ENCODE measurements at places on chromosomes 6 and 20.

- no peak for DNase-seq
Observed at GRCh38 chr6:111110036-111110435, 22.7 kb downstream of the SLC16A10 start.

DNA sequence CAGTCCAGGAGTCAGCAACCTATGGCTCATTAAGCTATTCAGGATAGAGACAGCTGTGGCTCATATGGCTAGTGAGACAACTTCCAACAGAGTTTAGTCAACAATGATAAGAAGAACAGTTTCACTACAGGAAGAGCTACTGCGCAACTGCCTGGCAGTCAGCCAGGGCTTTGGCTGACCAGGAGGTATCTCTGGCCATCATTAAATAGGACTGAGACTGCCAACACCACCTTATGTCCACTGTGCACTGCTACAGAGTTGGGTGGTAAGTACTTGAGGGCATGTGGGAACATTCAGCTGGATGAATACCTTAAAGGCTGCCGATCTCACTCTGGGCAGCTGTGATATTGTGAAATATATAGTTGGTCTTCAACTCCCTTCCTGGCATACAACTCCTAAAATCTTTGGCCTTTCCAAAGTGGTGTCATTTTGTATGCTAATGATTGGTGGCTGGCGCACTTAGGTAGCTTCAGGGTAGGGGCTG is 52.2 kb upstream of the FAM83C start:
- no peak for DNase-seq

DNA sequence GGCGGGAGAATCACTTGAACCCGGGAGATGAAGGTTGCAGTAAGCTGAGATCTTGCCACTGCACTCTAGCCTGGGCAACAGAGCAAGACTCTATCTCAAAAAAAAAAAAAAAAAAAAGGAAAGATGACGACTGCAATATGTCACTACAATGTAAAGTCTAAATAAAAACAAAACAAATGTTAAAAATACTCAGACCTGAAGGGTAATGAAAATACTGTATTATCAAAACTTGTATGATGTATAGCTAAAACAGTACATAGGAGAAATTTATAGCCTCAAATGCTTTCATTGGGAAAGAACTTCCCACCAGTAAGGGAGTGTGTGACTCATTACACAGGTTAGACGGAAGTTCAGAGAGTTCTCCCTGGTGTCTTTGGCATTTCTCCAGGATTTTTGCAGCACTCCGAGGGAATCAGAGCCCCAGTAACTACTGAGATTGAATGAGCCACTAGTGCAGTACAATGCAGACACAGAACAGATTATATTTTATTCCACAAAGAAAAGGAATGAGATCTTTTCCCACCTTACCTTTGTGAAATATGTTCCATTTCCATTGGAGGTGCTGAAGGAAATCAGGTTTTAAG is 12.5 kb upstream of the RALGAPB start:
- peak; percentile 87 for DNase-seq

DNA sequence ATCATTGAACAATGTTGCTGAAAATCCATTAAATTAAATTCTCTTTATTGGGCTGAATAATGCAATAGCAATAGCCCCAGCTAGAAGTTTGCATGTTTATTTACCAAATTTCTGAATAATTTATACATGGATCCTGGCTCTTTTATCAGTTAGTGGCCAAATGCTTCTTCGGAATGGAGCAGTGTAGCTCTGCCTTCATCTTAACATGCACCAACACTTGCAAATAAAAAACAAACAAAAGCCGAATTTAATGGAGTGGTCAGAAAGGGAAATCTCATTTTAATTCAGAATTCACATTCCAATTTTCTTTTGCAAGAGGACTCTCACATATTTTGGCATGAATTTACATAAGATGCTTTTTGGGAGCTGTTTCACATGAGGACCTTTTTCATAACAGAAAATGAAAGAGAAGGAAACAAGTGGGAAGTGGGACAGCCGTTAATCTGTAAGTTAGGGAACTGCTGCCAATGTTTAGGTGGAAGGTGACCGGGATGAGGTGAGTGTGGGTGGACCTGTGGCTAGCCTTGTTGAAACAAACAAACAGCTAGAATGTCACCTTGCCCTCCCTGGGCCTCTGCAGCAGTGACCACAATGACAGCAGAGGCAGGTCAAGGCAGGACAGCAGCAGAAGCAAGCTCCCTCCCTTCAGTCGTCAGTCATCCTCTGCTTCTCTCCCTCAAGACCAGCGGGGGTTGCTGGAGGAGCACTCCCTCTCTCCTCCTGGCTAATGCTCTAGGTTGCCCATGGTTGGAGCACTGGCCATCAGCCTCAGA is 73.2 kb downstream of the INSM1 start:
- DNase-seq, result no peak

- DNase-seq, result no peak
Observed at GRCh38 chr6:106122306-106122918, 36.3 kb downstream of the PRDM1 start.

- DNase-seq, result no peak
Observed at GRCh38 chr6:118324116-118324515, 224.0 kb upstream of the PLN start.

- no peak for DNase-seq
Observed at GRCh38 chr6:114445846-114446245, 103.0 kb upstream of the HS3ST5 start.

- no peak for DNase-seq
Observed at GRCh38 chr20:40532103-40532502, 156.9 kb downstream of the MAFB start.

DNA sequence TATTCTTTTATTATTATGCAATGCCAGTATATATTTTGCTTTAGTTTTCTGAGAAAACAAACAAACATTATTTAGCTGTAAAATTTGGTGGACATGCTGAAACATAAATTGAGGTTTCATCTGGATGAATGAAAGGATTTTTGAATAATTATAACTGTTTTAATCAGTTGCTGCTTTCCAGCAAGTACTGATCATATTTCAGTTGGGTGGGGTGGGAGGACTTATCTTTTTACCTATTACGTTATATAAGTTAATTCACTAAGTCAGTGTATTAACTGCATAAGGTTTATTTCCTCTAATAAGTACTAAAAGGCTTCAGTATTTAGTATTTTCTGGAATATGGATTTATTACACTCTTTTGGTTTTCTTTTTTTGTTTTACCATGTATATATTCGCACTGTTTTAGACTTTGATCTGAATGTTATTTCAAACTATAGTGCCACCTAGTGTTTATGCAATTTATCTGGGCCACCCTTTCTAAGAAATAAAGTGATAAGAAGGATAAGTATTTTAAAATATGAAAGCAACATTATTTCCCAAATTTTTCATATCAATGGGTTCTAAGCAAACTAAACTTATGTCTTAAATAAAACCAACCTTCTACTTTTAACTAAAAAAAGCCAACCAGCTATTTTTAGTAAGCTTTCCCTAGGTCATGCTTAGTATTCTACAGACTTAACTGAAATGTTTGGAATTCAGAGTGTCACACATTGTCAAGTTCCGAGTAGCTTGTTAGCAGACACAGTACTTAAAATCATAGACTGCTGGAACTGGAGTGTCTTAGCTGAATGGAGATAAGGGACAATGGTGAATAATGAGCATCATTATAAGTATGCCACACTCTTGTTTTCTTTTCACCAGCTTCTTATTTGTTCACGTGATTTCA is 105.4 kb upstream of the MCHR2 start:
- DNase-seq, result no peak

DNA sequence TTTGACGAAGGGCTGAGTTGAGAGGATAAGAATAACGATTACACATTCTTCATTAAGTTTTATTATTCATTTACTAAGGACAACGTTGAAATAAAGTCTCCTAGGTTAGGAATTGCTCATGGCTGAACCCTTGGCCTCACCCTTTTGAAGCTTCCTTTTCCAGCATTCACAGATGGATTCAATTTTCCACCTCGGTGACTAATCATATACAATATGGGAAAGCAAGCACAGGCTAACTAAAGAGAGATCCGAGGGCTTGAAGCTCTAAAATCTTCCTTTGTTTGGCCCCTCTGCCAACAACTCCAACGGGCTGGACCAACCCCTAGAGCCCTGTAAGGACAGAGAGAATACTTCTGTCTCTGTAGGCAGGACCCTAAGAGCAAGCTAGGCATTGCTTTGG is 159.5 kb downstream of the SOD2 start:
- no peak for DNase-seq

- DNase-seq, result no peak
Observed at GRCh38 chr6:113351173-113351834, 505.8 kb upstream of the MARCKS start.

DNA sequence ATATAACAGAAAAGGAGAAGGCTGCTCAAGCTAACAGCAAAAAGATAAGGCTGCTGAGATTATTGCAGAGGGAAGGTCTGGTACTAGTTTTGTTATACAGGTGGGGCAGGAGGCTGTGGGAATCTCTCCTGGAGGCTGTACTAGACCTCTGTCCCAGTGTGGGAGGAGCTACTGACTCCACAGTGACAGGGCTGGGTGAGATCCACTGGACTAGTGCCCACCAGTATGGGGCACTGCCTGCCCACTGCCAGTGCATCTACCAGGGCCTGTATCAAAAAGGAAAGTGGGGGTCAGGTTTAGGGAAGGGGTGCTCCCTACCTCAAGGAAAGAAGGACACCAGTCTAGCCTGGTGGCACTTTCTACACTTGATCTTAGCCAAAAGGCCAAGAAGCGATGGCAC is 30.1 kb downstream of the GSTA2 start:
- DNase-seq, result no peak

DNA sequence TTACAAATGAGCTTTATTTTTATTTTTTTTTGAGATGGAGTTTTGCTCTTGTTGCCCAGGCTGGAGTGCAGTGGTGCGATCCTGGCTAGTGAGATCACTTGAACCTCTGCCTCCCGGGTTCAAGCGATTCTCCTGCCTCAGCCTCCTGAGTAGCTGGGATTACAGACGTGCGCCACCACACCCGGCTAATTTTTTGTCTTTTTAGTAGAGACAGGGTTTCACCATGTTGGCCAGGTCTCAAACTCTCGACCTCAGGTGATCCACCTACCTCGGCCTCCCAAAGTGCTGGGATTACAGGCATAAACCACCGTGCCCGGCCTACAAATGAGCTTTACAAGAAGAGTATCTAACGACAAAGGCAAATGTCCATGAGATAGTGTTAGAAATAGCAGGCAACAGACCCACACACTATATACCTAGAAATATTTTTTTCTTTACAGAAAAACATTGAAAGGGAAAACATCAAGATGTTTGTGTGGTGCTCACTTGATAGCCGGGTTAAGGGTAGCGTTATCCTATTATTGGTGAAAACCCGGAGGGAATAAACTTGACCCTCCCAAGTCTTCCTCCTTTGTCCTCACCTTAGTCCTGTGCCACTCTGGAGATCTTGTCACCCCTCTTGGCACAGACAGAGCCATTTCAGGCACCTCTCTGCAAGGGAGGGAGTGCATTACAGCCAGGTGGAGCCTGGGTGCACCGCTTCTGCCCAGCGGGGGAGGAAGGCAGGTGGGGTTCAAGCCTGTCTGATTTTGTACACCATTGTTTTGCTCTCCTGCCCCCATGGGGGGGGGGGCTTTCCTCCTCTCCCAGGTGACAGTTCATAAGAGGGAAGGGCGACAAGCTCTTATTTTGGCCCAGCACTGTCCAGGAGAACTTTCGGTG is 21.0 kb upstream of the AVP start:
- no peak for DNase-seq

- no peak for DNase-seq
Observed at GRCh38 chr6:35468980-35469750, 964 bp downstream of the RPL10A start.

DNA sequence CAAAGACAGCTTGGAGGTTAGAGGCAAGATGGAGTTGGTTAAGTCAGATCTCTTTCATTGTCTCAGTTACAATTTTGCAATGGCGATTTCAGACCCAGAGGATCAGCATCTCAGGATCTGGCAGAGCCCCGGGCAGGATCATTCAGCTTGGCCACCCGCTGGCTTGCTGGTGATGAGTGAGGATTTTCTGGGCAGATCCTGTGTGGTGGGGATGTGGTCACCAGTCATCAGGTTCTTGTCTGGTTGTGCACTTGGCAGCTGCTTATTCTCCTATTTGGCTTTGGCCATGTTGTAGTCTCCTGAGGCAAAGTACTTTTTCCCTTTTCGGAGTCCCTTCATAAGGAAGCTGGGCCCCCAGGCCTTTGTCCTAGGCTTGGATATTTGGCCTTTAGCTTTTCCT is 953.9 kb downstream of the KIF16B start:
- no peak for DNase-seq

DNA sequence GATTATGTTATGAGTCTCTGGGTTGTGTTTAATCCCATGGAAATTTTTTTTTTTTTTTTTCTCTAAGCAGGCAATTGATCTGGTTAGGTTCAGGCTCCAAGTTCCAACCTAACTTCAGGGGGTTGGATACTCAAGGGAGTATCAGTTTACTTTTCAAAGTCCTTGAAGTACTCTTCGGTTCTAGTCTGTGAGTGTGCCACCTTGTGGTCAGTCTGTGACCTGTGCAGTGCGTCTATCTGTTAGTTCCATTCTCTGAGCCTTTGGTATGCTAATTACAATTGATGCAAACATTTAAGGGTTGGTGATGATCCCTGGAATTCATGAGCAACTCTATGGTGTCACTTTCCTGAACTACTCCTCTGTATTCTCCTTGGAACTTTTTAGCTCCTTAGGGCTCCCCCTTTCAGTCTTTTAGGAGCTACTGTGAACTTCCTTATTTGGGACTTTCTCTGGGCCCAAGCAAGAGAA is 342.0 kb downstream of the SOX4 start:
- no peak for DNase-seq

DNA sequence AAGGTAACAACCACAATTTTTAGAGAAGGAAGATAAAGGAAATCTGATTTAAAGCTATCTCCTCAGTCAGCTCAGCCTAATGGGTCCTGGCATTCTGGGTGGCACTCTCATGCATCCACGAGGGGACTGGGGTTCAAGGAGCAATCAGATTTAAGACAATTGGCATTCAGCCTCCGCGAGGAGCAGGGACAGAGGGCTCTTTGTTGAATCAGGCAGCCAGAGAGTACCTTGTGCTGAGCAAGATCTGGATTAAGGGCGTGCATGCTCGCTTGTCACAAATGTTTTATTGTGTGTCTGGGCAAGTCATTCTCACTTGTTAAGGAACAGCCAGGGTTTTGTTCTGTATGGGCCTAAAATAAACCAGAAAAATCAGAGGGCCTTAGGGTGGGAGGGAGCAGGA is 475.3 kb upstream of the NRSN1 start:
- no peak for DNase-seq

GRCh38 chr20:46349035-46349741 is 40.9 kb upstream of the CDH22 start:
- no peak for DNase-seq

DNA sequence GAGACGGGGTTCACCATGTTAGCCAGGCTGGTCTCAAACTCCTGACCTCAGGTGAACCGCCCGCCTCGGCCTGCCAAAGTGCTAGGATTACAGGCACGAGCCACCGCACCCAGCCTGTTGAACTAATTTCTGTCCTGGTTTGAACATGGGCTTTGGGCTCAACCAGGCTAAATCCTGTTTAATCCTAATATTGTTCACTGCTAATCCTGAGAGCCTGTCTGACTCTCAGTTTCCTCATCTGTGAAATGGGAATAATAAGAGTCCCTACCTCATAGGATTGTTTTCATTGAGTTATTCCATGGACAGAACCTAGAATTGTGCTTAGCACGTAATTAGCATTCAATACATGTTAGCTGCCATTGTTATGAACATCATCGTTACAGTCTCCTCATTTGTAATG is 17.4 kb downstream of the TM9SF4 start:
- DNase-seq, result no peak

All from kidney epithelial cell (primary cell).